ENCODE measurements at places on chromosomes 6 and 20. TPM values are rescaled to one million over a fixed set of nuclear protein-coding genes. Genes with fewer than 3 reads are reported as not detected.

CLDN20 gene
- total RNA-seq, result not detected

HEY2 gene
- total RNA-seq, result not detected

RIPOR3 gene
- 0.13 TPM for total RNA-seq

TMEM217 gene
- 0.40 TPM for total RNA-seq

TOX2 gene
- 2.2 TPM for total RNA-seq

SULF2 gene
- total RNA-seq, result 2.4 TPM

SLC17A1 gene
- total RNA-seq, result not detected

WFDC10B gene
- not detected for total RNA-seq

OR2B6 gene
- total RNA-seq, result not detected

IL17A gene
- total RNA-seq, result not detected

SOX18 gene
- total RNA-seq, result not detected

LGSN gene
- 0.11 TPM for total RNA-seq

SCP2D1 gene
- total RNA-seq, result not detected

KCNQ2 gene
- not detected for total RNA-seq

CST5 gene
- total RNA-seq, result not detected

PTCHD4 gene
- 23.6 TPM for total RNA-seq

SUMO4 gene
- 0.34 TPM for total RNA-seq

MARCKS gene
- total RNA-seq, result 98.7 TPM

AGER gene
- total RNA-seq, result 0.45 TPM

FOXO3 gene
- 41.0 TPM for total RNA-seq

NT5E gene
- total RNA-seq, result 762 TPM

TNFAIP3 gene
- 2.4 TPM for total RNA-seq

PAK5 gene
- not detected for total RNA-seq

DEFB124 gene
- total RNA-seq, result not detected

SLC22A16 gene
- not detected for total RNA-seq

Measured in LHCN-M2 (cell line).